ENCODE measurements at places on chromosomes 6 and 20.
A peak's percentile ranks its signal among the peaks of the same experiment; 100 is the strongest.

GRCh38 chr6:150204705-150205472, 62.0 kb downstream of the PPP1R14C start:
- DNase-seq, result no peak

GRCh38 chr20:15760001-15760621, 813.1 kb downstream of the KIF16B start:
- DNase-seq, result peak; percentile 98

DNA sequence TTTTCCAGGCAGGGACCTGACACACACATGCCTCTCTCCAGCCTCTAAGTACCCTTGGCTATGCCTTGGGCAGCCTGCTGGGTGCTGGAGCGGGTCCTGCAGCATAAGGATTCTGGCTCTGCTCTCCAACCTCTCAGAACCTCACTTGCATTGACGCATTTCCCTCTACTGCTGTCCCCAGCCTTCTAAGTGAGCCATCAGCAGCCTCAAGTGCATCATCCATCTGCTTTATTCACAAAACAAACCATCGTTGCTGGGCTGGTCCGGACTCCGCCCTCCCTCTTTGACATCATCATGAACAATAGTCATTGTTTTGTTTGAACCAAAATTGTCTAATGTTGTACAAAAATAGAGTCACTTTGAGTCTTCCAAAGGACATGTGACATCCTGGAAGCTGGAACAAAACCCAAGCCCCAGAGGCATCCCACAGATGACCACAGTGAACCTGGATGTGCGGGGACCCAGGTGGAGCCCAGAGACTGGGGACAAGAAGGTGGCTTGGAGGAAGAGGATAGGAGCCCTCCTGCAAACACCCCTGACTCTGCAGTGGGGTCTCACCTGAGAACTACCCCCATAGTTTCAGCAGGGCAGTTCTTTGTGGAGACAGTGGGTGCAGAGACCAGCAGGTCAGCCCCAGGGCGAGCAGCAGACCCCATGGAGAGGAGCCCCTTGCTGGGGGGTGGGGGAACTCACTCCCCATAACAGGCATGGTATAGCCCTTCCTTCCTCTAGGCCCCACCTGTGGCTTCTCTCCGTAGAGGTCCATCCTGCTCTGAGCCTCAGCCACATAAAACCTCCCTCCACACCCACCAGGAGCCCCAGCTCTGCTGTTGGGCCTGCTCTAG, 230.1 kb downstream of the SYNDIG1 start:
- peak; percentile 59 for DNase-seq

DNA sequence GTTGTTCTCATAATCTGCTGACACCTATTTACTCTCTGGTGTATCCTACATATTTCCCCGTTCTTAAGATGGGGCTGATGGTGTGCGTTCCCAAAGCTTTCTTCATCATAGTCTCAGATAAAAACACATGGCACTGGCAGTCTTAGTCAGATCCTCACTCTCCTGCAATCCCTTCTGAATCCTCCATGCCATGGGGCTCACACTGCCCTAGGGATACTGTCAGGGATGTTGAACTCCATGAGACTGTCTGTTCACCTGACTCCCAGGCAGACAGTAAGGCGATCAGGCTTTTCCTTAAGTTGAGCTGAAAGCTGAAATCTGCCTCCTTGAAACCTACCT, 76.0 kb downstream of the SLX4IP start:
- DNase-seq, result no peak

- no peak for DNase-seq
Observed at GRCh38 chr6:34510299-34510698, 44.4 kb downstream of the PACSIN1 start.

DNA sequence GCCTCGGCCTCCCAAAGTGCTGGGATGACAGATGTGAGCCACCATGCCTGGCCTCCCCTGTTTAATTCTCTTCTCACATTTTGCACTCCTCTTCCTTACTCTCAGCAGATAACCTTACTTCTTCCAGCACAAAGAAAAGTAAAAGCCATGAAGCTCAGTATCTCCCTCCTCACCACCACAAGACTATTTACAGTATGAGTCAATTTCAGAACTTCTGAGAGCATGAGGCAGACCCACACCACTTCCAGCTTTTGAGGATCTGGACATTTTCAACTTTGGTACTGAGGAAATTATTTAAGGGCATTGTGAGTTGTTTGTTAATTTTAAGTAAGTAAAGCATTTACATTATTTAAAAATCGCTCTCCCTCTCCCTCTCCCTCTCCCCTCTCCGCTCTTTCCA, 8.0 kb upstream of the SNX3 start:
- DNase-seq, result no peak

- DNase-seq, result peak; percentile 70
Observed at GRCh38 chr20:11919581-11919980, 1.9 kb downstream of the BTBD3 start.

GRCh38 chr20:8796088-8796660, 272.7 kb upstream of the PLCB4 start:
- DNase-seq, result no peak

- DNase-seq, result no peak
Observed at GRCh38 chr20:13900496-13900895, 89.9 kb downstream of the SEL1L2 start.

DNA sequence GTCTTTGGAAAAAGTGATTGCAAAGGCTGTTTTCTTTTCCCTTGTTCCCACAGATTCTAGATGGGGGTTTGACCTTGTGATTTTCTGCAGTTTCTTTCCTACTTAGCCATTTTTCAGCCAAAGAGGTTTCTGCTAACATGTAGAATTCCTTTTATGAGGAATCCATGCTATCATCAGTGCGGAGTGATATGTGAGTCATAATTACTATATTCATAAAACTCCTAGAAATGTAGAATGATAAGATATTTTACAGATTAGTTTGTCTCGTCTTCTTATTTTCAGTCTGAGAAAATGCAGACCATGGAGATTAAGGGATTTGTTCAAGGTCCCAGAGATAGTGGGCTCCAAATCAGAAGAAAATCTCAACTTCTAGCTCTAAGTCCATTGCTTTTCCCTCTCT, 98.6 kb downstream of the KCNQ5 start:
- no peak for DNase-seq

DNA sequence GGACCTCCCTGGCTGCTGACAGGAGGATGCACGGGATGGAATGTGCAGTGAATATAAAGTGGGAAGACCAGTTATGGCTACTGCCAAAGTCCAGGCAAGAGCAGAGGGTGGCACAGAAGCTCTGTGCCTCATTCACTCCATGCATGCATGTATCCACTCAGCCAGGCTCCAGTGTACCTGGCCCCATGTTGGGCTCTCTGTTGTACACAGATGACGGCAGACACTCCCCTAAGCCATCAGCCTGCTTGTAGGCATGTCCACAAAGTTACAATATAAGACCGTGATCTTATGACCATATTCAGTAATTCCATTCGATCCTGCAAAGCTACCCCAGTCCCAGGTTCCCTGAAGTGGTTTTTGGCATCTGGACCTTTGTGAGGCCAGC, 116.8 kb downstream of the PREX1 start:
- DNase-seq, result no peak

GRCh38 chr6:17001188-17001587, 100.7 kb upstream of the STMND1 start:
- no peak for DNase-seq

DNA sequence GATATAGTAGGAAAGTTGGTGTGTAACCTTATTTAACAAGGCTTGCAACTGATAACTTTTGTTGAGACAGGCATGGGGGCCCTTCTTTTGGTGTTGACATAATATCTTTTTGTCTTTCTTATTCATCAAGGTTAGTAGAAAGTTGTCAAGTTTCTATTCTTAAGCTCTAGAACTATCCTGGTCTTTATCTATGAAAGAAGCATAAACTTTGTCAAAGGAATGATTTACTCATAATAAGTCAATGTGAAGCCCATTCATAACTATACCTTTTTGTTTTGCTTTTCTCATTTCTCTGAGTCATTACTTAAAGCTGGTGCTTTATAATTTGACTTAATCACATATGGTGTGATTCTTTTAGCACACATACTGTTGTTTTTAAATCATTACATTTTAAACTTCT, 312.4 kb downstream of the UTRN start:
- DNase-seq, result no peak

GRCh38 chr20:57381596-57382503, 9.3 kb upstream of the RBM38 start:
- DNase-seq, result no peak

- DNase-seq, result no peak
Observed at GRCh38 chr6:3035397-3035796, 32.9 kb upstream of the RIPK1 start.

DNA sequence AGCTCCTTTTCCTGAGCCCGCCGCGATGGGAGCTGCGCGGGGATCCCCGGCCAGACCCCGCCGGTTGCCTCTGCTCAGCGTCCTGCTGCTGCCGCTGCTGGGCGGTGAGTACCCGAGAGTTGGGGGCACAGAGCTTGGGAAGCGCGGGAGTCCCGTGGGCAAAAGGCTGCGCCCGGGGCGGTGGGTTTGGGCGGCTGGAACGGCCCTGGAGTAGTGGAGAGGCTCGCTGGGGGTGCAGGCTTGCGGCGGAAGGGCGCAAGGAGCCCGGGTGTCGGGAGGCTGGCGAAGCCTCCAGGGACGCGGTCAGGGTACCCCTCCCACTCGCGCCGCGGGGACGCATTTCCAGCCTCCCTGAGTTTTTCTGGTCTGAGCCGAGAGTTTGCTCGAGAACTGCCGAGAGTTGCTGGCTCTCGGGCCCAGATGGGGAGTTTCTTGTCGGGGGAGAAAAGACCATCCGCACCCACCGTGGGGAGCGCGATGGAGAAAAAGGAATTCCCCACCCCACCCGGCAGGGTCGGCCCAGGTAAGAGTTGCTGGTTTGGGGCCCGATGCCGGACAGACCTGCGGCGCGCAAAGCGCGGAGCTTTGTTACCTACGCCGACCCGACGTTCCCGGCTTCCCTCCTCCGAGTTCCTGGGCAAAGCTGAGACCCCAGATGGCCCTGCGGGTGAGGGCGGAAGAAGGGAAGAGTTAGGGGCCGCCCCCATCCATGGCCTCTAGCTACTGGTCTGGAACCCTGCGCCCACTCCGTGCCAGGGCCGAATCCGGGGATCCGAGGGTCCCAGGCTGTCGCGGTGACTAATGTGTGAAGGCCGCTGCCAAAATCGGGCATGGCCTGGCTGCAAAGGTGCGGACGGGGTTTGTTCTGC, 584 bp downstream of the PTK7 start:
- DNase-seq, result no peak

DNA sequence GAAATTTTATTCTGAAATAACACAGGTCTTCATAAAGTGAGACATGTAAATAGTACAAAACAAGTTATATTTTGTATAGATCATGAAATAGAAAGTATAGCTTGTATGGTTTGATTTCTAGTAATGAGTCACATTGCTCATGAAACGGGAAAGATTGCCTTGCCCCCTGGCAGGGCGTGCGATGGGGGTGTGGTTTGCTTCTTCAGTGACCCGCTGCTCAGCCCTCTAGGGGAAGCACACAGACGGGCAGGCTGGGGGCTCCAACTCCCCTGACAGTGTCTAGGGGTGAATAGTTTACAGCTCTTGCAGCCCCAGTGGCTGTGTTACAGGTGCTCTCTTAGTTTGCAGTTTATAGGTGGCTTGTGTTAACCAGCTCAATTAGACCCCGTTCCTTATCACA, 170.5 kb upstream of the RGS17 start:
- DNase-seq, result no peak

GRCh38 chr6:27121640-27122039, 125.9 kb upstream of the PRSS16 start:
- DNase-seq, result no peak

- no peak for DNase-seq
Observed at GRCh38 chr20:56788671-56789610, 159.8 kb downstream of the TFAP2C start.

DNA sequence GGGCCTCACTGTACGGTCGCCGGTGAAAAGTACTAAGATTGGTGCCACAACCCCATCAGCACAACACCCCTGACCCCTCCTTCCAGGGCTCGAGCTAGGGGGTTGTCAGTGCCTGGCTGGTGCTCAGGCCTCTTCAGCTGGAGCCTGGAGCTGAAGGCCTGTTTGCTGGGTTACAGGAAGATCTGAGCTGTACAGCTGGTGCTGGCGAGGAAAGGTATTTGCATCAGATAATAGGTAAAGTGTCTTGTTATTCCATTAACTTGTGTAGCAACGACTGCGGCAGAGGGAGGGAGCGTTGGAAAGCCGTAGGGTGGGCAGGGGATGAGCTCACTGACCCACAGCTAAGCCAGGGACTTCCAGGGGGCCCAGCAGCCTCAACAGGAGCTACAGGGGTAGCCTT, 15.8 kb upstream of the SIRPA start:
- no peak for DNase-seq

All from NCI-H524 treated with DMSO at 0.1 percent for 48 hours (cell line).